ENCODE measurements at places on chromosomes 11 and 22. TPM values are rescaled to one million over a fixed set of nuclear protein-coding genes. Genes with fewer than 3 reads are reported as not detected.

DNA sequence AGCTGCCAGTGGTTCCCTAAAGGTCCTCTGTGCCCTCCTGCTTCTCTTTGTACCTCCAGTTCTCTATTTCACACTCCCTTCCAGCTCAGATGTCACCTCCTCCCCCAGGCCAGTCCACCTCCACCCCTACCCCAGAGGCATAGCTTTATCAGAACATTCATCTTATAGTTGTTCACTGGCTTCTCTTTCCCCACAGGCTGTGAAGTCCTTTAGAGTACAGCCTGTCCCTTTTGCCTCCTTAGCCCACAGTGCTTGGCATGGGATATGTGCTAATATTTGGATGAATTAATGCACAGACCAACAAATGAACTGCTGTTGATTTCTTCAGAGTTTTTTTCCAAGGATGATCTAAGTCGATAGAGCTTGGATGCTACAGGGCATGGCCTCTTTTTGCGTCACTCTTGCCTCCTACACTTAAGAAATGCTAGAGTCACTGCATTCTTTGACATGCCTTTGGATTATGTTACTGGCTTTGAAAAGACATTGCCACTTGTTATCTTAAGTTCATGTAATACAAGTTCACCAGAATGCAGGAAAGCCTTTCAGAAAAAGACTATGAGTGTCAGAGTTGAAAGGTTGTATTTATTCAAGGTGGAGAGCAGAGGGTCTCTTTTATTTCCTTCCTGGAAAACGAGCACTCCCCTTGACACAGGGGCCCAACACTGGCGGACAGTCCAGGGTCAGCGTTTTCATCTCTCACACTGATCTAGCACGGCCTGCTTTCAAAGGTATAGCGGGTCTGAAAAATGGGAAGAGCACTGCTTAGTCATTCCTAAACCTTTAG is 75.7 kb downstream of the PISD start:
- no peak for DNase-seq
- no peaks in the 10 kb centered on the region for H3K36me3 ChIP-seq
- H3K27ac ChIP-seq, result no peak overlapping the region
- H3K27me3 ChIP-seq, result no peaks in the 10 kb centered on the region
- peaks cover 25% of the 10 kb centered on the region for H3K4me1 ChIP-seq

Gene DNAJB13
- 0.46 TPM for total RNA-seq

GRCh38 chr11:70460964-70461363 is 62.6 kb downstream of the CTTN start:
- no peaks in the 10 kb centered on the region for H3K4me1 ChIP-seq
- no peak overlapping the region for H3K27ac ChIP-seq
- H3K4me3 ChIP-seq, result no peak overlapping the region
- no peaks in the 10 kb centered on the region for H3K36me3 ChIP-seq
- H3K27me3 ChIP-seq, result no peaks in the 10 kb centered on the region

DNA sequence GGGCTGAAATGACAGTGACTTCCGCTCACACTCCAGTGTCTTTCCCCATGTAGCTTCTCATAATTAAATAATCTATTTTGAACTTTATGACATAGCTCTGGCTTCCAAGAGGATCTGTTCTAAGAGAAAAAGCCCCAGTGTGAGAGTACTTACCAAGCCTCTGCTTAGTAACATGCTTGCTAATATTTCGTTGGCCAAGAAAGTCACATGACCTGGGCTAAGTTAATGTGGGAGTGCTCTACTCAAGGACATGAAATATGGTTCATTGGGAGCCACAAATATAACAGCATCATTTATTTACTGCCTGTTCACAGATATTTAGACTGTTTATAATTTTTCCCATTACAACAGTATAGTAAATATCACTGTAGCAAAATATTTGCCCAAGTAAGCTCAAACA is 42.5 kb downstream of the CCDC73 start:
- H3K36me3 ChIP-seq, result no peaks in the 10 kb centered on the region
- no peaks in the 10 kb centered on the region for H3K27me3 ChIP-seq
- no peak overlapping the region for H3K4me3 ChIP-seq
- DNase-seq, result no peak
- no peaks in the 10 kb centered on the region for H3K4me1 ChIP-seq
- no peak overlapping the region for H3K27ac ChIP-seq

GRCh38 chr11:127631974-127632373 is 631.4 kb upstream of the KIRREL3 start:
- no peaks in the 10 kb centered on the region for H3K36me3 ChIP-seq
- no peak for DNase-seq
- no peak overlapping the region for H3K27ac ChIP-seq
- no peak overlapping the region for H3K4me3 ChIP-seq
- no peaks in the 10 kb centered on the region for H3K4me1 ChIP-seq
- H3K27me3 ChIP-seq, result no peaks in the 10 kb centered on the region

Gene GPHA2
- total RNA-seq, result not detected

Gene CCDC87
- total RNA-seq, result not detected

DNA sequence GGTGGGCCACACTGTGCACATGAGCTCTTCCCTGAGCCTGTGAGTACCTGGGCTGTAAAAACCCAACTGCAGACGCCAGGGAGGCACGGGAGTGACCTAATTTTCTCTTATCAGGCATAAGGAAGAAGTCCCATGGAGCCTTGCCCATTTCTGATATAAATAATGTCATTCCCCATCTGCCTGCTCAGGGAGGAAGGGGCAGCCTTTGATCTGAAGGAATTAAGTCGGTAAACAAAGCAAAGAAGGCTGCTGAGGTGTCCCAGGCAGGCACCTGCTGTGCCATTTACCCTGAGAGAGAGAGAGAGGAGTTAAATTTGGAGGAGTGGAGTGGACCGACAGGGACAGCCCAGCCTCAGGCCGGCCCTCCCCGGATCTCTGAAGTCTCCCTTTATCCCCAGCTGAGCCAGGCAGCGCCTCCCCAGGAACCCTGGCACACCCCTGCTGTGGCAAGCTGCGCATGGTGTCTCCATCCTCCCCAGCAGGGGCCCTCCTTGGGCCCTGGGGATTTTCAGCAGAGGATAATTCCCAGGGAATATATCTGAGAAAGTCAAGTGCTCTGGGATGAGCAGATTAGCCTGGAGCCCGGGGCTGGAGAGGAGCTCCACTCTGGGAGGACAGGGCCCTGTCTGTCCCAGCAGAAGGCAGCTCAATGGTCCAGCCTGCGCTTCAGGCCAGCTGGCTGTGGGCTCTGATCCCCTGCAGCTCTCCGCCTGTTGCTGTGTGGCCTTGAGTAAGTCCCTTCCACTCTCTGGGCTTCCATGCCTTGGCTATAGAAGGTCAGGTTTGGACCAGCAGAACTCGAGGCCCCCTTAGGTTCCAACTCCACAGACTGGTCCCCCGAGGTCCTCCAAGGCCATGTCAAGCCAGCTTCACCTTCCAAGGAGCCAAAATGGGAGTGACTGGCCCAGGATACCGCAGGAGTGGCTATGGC is 17.5 kb upstream of the CABP7 start:
- no peaks in the 10 kb centered on the region for H3K27me3 ChIP-seq
- H3K27ac ChIP-seq, result peak overlapping the region; percentile 89
- peaks cover 50% of the 10 kb centered on the region for H3K4me1 ChIP-seq
- DNase-seq, result peak; percentile 51

DNA sequence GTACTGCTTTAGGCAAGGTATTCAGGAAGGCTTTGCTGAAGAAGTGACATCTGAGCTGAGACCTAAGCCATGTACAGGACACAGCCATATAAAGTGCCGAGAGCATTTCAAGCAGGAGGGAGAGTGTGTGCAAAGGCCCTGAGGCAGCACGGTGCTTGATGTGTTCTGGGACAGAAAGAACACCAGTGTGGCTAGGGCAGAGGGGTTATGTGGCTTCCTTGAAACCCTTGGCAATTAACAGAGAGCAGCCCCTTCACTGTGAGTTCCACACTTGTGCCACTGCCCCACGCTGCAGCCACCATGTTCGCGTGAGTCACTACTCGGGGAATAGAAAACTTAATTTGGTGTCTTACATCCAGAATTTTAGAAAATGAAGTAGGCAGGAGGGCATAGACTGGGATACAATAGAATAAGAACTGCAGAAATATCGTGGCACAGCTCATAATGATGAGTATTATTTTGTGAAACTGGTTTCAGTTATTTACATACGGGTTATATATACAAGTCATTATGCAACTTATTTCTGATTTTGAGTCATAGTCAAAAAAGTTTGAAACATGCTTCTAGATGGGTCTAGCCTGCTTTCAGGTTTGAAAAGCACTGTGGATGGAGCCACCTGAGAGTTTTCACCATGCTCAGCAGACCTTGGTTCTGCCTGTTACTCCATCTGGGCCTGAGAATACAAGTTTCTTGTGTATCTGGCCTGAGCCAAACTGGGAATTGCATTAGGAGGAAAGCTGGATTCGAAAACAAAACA is 11.8 kb downstream of the IL10RA start:
- peaks cover 48% of the 10 kb centered on the region for H3K27me3 ChIP-seq
- no peaks in the 10 kb centered on the region for H3K36me3 ChIP-seq
- no peak overlapping the region for H3K27ac ChIP-seq
- no peak for DNase-seq
- no peaks in the 10 kb centered on the region for H3K4me1 ChIP-seq

Gene FOLR3
- not detected for total RNA-seq

- no peak overlapping the region for H3K4me3 ChIP-seq
- no peaks in the 10 kb centered on the region for H3K36me3 ChIP-seq
- no peaks in the 10 kb centered on the region for H3K4me1 ChIP-seq
These were observed 246.5 kb downstream of the CADM1 start for GRCh38 chr11:115257678-115258077.

Gene SLC6A5
- total RNA-seq, result not detected

- H3K4me1 ChIP-seq, result peaks cover 66% of the 10 kb centered on the region
- peak overlapping the region; percentile 68 for H3K27ac ChIP-seq
- no peaks in the 10 kb centered on the region for H3K27me3 ChIP-seq
These were observed 65.6 kb downstream of the LDLRAD3 start for GRCh38 chr11:36009473-36009872.

DNA sequence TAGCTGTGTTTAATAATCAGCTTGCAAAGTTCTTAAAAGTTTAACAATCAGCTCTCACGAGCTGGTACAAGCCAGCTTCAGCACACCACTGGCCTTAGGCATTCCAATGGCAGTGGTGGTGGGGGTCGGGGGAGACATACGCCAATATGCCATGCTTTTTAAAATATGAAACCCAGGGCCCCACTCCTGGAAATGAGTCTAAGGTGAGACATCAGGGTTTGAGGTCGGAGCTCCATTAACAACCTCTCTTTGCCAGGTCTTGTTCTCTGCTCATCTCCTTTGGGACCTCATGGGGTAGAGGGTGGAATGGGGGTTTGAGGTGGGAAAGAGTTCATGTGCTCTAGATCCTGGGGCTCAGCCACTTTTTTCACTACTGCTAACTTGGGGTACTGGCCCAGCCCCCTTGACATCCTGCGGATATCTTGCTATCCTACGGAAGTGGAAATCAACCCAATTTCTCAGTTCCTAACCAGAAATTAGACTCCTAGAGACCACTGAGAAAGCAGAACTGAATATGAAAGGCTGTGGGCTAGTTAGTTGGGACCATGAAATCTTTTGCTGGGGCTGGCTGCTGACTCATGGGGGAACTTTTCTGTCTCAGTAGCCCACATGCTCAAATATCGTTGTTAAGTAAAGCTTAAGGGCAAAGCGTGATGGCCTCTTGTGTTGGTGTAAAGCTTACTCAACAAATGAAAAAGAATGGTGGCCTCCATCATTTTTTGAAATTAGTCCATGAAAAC is 90.1 kb downstream of the PDHX start:
- H3K4me1 ChIP-seq, result peaks cover 73% of the 10 kb centered on the region
- no peak for DNase-seq
- no peaks in the 10 kb centered on the region for H3K27me3 ChIP-seq
- no peaks in the 10 kb centered on the region for H3K36me3 ChIP-seq
- no peak overlapping the region for H3K4me3 ChIP-seq

DNA sequence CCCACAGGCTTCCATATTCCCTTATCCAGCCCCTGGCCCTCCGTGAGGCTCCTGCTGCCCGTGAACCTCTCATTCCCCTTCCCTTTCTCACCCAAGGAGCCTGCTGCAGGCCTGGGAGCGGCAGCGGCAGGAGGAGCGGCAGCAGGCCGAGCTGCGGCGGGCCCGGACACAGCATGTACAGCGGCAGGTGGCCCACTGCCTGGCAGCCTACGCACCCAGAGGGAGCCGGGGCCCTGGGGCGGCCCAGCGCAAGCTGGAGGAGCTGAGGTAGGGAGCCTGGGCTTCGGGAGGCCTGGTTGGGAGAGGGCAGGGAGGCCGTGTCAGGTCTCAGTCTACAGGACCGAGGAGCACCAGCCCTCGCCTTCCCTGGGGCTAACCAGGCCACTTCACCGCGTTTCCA is 8.1 kb upstream of the SART1 start:
- no peaks in the 10 kb centered on the region for H3K4me1 ChIP-seq
- no peaks in the 10 kb centered on the region for H3K27me3 ChIP-seq
- no peak overlapping the region for H3K27ac ChIP-seq
- H3K36me3 ChIP-seq, result no peaks in the 10 kb centered on the region
- no peak overlapping the region for H3K4me3 ChIP-seq

DNA sequence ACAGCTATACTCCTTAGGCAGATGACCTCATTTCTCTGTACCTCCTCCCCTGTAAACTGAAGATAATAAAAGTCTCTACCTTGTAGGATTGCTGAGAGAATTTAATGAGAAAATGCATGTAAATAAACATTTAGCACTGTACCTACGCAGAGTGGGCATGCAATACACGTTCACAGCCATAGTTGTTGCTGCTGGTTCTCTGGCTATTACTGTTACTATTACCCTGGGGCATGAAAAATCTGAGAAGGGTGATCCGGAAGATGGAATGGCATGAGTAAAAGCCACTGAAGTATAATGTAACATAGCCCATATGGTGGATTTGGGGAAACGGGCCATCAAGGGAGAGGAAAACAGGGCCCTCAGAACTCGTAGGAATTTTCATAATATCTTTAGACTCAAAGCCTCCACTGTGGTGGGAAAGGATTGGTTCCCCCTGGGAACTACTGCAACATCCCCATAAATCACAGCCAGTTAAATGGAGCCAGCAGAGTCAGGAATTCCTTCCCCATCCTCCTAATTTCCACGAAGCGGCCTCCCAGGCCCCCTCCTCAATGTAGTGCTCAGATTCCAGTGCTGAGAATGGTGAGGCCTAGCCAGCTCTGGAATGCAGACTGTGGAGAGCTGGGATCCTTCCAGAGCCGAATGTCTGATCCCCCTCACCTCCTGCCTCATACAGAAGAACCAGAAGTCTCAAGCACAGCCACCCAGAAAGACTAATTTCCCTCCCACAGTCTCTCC is 205.3 kb downstream of the MN1 start:
- no peak overlapping the region for H3K4me3 ChIP-seq
- H3K27me3 ChIP-seq, result no peaks in the 10 kb centered on the region
- DNase-seq, result no peak
- no peaks in the 10 kb centered on the region for H3K36me3 ChIP-seq

Gene RAPSN
- total RNA-seq, result 0.23 TPM

- H3K4me3 ChIP-seq, result no peak overlapping the region
- no peaks in the 10 kb centered on the region for H3K27me3 ChIP-seq
- no peaks in the 10 kb centered on the region for H3K36me3 ChIP-seq
- H3K27ac ChIP-seq, result no peak overlapping the region
These were observed 4.4 kb upstream of the C11orf16 start for GRCh38 chr11:8937159-8937558.

- H3K36me3 ChIP-seq, result no peaks in the 10 kb centered on the region
- H3K27ac ChIP-seq, result no peak overlapping the region
- no peak overlapping the region for H3K4me3 ChIP-seq
- no peaks in the 10 kb centered on the region for H3K27me3 ChIP-seq
These were observed 8.2 kb downstream of the RTL6 start for GRCh38 chr22:44489817-44490216.
